ENCODE measurements at places on chromosomes 6 and 20.
A peak's percentile ranks its signal among the peaks of the same experiment; 100 is the strongest.

GRCh38 chr6:32933661-32934085, 7.2 kb downstream of the HLA-DMB start:
- peak; percentile 56 for DNase-seq

GRCh38 chr6:52538252-52538900, 38.5 kb downstream of the TRAM2 start:
- peak; percentile 69 for DNase-seq

DNA sequence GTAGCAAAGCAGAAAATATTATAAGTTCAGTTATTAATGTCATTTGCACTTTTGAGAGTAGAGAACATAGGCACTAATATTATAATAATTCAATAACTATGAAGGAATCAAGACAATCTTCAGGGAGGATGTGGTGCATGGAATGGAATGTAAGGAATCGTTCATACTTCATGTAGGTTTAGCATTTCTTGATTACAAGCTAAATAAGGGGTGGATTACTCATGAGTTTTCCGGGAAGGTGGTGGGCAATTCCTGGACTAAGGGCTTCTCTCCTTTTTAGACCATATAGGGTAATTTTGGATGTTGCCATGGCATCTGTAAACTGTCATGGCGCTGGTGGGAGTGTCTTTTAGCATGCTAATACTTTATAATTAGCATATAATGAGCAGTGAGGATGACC, 9.1 kb upstream of the BTNL2 start:
- DNase-seq = no peak

- DNase-seq = no peak
Measured at GRCh38 chr20:23655491-23656211, 17.9 kb upstream of the CST3 start.

DNA sequence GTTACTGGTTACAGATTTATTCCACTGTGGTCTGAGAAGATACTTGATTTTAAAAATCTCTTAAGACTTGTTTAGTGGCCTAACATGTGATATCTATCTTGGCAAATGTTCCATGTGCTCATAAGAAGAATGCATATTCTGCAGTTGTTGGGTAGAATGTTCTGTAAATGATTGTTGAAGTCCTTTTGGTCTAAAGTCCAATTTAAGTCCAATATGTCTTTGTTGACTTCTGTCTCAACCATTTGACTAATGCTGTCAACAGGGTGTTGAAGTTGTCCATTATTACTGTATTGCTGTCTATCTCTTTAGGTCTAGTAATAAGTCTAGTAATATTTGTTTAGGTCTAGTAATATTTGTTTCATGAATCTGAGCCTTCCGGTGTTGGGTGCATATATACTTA, 387.8 kb upstream of the RUNX2 start:
- DNase-seq = no peak

DNA sequence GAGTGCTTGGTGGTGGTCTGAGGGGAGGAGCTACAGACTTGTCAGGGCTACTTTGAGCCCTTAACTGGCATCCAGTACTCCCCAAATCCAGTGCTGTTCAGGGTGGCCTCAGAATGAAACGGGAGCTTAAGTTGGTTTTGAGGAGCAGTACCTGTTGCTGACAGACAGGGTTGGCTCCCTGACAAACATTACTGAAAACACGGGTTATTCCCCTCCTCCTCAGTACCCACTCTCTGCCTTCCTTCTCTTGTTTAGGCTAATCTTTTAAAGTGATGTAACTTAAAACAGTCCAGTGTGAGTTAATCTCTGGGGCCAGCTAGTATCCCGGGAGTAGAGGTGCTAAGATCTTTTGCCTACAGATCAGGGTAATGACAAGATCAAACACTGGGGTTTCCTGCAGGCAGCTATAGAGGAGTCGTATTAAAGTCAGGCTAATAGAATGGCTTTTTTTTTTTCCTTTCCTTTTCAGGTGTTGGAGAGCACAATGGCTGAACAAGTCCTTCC, 3.7 kb downstream of the TNFAIP3 start:
- no peak for DNase-seq

DNA sequence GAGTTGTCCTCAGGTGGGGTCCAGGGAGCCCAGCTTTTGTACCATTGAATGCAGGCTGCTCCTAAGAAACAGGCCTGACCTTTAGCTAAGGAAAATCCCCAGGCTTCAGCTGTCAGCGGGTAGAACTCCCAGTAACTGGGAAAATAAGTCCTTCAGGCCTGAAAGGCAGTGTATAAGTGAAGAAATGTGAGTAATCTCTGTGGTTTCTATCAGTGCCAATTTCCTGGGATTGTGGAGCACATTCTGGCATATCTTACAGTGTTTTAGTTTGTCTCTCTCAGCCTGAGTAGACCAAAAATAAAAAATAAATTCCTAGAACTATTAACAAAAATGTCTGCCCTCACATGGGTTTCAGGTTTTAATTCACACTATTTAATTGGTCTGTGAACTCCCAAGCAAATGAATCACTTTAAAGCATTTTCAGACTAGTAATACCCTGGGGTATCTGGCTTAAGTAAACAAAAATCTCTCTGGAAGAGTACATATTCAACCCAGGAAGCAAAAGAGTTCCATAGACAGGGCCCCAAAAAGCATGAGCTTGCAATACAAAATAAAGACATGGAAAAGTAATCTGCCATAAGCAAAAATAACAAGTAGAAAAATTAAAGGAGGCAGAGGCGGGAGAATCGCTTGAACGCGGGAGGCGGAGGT, 566.2 kb upstream of the NOX3 start:
- DNase-seq = peak; percentile 81

GRCh38 chr6:16294371-16294770, 56.0 kb downstream of the GMPR start:
- DNase-seq = no peak

DNA sequence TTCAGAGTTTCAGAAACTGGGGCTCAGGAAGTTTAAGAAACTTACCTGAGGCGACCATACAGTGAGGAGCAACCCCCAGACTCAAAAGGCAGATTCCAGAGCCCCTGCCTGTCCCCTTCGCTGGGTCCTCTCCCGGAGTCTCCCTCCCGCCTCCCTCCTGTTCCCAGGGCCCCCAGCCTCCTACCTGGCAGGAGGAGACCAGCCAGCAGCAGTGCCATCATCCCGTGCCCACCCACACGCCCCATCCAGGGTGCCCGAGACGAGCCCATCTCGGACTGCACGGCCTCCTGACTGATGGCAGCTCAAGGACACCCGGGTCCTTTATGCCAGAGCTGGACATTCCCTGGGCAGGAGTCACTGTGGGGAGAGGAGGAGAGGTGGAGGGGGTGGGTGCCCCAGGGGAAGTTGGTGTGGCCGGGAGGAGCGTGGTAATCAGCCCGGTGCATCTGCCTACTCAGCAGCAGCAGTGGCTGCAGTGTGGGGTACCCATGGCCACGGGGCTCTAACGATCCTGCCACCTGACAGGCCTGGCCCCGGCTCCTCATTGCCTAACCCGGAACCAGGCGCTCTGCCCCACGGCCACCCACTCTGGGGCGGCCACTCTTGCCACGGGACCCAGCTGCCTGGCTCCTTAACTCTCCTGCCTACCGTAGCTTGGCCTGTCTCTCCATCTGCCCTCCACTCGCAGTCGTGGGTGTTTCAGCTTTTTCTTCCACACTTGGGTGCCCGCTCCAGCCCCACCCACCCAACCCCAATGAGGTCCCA, at the start of gene CDSN:
Gene CDSN, minus strand, starts transcription at position 296 of the 765 bp plus-strand sequence. Its CDS starts 27 bp downstream, at position 269.
- no peak for DNase-seq

GRCh38 chr20:17530716-17531664, at the start of gene BFSP1:
BFSP1 (minus strand) TSS chr20:17531379; CDS start chr20:17531329, 50 bp downstream.
- peak; percentile 32 for DNase-seq

- DNase-seq = no peak
Measured at GRCh38 chr6:157974967-157975366, 6.7 kb upstream of the SYNJ2 start.

- DNase-seq = no peak
Measured at GRCh38 chr20:23071996-23072395, 14.1 kb downstream of the CD93 start.

Data from HFFc6 (cell line).